ENCODE measurements at places on chromosomes 3 and 15.
A peak's percentile ranks its signal among the peaks of the same experiment; 100 is the strongest.

DNA sequence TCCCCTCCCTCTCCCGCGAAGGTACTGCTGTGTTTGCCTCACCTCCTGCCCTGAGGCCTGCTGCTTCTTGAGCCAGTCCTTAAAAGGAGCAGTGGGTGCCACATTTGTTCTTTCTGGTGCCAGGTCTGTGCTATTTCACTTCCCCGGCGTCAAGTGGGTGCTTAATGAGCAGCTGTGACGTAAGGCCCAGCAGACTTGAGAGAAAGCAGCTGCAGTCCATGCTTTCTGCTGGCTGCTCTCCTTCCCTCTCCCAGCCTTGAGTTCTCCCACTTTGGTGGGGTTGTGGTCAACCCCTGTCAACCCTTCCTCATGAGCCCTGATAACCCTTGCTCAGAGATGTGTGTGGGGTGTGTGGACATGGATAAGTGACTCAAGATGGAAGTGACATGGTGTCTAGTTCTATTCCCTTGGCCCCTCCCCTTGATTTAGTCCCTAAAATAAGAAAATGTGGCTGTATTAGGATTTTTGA is 6.9 kb downstream of the INAFM2 start:
- no peak overlapping the region for H3K4me3 ChIP-seq
- no peak overlapping the region for H3K27ac ChIP-seq
- no peaks in the 10 kb centered on the region for H3K36me3 ChIP-seq

- DNase-seq = no peak
- no peaks in the 10 kb centered on the region for H3K27me3 ChIP-seq
- peak overlapping the region; percentile 47 for H3K27ac ChIP-seq
- no peaks in the 10 kb centered on the region for H3K36me3 ChIP-seq
- H3K4me1 ChIP-seq = peaks cover 44% of the 10 kb centered on the region
- no peak overlapping the region for H3K4me3 ChIP-seq
Measured at GRCh38 chr15:65795663-65796216, 3.6 kb upstream of the DENND4A start.

DNA sequence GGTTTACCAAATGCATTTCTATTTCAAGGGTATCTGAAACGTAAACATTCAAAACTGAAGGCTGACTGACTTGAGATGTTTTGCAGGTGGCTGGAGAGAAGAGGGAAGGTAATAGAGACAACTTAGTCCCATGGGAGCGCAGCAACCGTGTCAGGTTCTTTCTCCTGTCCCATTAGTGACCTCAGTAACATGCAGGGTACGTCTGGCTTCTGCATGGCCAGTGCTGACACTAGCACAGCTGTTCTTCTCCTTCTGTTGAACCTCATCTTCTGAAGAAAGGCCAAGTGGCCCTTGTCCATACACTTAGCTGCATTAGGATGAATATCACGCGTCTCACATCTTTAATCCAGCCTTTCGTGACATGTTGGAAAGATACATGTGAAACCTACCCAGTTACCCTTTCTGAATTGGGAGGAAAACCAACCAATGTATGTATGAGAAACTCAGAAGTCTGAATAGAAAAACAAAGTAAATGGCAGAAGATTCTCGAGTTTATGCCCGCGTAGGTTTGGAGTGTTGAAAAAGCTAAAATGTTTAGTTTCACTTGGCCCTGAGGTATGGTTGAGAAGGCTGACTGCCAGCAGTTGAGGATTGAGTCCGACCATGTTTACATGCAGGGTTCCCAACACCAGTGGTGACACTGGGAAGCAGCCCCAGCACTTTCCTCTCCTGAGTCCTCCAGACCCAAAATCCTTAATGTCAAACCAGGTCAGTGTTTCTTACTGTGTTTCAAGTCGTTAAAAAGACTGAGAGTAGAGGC is 10.3 kb downstream of the NCBP2 start:
- H3K4me3 ChIP-seq = no peak overlapping the region
- H3K27me3 ChIP-seq = no peaks in the 10 kb centered on the region
- no peak for DNase-seq
- H3K36me3 ChIP-seq = peaks cover 29% of the 10 kb centered on the region
- H3K27ac ChIP-seq = peak overlapping the region; percentile 44

DNA sequence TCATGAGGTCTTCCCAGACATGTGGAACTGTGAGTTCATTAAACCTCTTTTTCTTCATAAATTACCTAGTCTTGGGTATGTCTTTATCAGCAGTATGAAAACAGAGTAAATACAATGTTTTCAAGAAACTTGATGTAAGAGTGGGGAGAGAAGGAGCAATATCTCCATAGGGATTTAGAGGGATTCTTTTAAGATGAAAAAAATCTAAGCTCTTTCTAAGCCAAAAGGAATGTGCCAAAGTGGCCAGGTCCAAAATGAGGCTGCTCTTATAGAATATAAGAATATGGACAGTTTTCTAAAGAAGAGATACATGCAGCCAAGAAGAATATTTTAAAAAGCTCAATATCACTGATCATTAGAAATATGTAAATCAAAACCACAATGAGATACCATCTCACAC is 23.9 kb upstream of the RYK start:
- H3K4me1 ChIP-seq = no peaks in the 10 kb centered on the region
- peaks cover 51% of the 10 kb centered on the region for H3K27me3 ChIP-seq
- H3K36me3 ChIP-seq = no peaks in the 10 kb centered on the region
- H3K27ac ChIP-seq = no peak overlapping the region
- DNase-seq = no peak

DNA sequence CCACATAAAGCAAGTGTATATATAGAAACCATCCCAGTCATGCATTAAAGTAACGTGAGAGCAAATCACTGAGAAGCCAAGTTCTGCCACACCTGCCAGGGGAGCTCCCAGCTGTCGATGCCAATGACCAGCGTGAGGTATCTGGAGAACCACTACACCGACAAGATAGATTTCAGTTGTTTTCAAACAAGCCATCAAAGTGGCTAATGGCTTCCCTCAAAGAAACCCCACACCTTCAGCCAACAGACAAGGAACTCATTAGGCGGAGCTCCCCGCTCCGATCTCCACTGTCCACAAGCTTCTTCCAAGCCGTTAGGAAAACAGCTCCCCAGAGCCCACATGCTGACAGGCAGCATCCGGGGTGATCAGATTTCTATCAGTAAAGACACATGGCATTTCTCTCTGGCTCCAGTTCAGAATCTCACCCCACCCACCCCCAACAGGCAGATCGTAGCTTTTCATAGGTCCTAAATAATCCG is 54.2 kb upstream of the SPATA12 start:
- DNase-seq = no peak
- no peaks in the 10 kb centered on the region for H3K36me3 ChIP-seq
- H3K4me3 ChIP-seq = no peak overlapping the region
- H3K4me1 ChIP-seq = peaks cover 4% of the 10 kb centered on the region
- H3K27me3 ChIP-seq = peaks cover 7% of the 10 kb centered on the region

- no peak overlapping the region for H3K4me3 ChIP-seq
- no peaks in the 10 kb centered on the region for H3K27me3 ChIP-seq
- no peak overlapping the region for H3K27ac ChIP-seq
Measured at GRCh38 chr3:27220166-27220565, 149.0 kb downstream of the NEK10 start.

DNA sequence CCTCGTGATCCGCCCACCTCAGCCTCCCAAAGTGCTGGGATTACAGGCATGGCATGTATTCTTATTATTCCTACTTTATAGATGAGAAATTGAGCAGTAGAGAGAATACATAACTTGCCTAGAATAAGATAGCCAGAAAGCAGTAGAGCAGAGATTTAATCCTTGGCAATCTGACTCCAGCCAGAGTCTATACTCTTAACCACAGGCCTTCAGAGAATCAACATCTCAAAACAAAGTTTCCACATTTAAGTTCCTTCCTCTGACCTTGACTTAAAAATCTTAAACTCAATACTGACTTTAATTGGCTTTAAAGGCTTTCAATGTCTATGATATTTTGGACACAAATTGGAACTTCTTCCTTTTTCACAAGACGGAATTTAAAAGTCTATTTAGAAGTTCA is 37.1 kb downstream of the ZNF106 start:
- DNase-seq = no peak
- H3K36me3 ChIP-seq = peaks cover 21% of the 10 kb centered on the region
- H3K4me3 ChIP-seq = no peak overlapping the region

GRCh38 chr3:168186293-168186983 is 90.7 kb upstream of the GOLIM4 start:
- no peak for DNase-seq
- no peak overlapping the region for H3K4me3 ChIP-seq
- no peaks in the 10 kb centered on the region for H3K27me3 ChIP-seq
- no peak overlapping the region for H3K27ac ChIP-seq

GRCh38 chr3:102106416-102107097 is 257.2 kb downstream of the NFKBIZ start:
- no peak overlapping the region for H3K4me3 ChIP-seq
- no peaks in the 10 kb centered on the region for H3K27me3 ChIP-seq
- peaks cover 7% of the 10 kb centered on the region for H3K4me1 ChIP-seq
- H3K36me3 ChIP-seq = peaks cover 1% of the 10 kb centered on the region
- DNase-seq = peak; percentile 30

DNA sequence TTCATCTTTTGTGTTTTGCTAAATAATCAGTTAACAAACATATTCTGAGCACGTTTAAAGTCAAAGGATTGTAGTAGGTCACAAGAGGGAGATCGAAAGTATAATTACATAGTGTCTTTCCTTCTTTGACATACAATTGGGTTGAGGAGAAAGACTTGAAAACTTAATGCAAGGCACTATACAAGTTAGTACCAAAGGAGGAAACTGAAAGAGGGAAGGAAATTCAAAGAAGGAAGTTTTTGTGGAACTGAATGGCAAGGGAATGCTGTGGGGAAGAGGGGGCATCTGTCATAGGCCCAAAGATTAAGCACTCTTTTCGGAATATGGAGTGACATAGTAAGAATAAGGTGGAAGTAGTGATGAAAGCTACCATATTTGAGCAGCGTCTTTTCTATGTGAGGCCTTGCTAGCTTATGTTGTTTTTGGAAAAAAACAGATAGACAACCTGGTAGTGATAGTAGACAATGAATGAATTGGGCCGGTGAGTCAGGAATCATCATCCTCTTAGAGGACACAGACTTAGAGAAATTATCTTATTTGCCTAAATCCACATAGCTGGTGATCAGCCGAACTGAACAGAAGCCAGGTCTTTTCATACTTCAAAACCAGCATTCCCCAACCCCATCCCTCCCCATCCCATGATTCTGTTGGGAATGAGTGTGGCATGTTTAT is 10.2 kb downstream of the MBNL1 start:
- H3K4me3 ChIP-seq = peak overlapping the region; percentile 68
- H3K27ac ChIP-seq = peak overlapping the region; percentile 83
- no peak for DNase-seq
- H3K4me1 ChIP-seq = peaks cover 71% of the 10 kb centered on the region

- no peaks in the 10 kb centered on the region for H3K27me3 ChIP-seq
- no peak for DNase-seq
- H3K36me3 ChIP-seq = no peaks in the 10 kb centered on the region
- H3K27ac ChIP-seq = no peak overlapping the region
- no peak overlapping the region for H3K4me3 ChIP-seq
Measured at GRCh38 chr3:143240886-143241285, 121.3 kb downstream of the CHST2 start.

DNA sequence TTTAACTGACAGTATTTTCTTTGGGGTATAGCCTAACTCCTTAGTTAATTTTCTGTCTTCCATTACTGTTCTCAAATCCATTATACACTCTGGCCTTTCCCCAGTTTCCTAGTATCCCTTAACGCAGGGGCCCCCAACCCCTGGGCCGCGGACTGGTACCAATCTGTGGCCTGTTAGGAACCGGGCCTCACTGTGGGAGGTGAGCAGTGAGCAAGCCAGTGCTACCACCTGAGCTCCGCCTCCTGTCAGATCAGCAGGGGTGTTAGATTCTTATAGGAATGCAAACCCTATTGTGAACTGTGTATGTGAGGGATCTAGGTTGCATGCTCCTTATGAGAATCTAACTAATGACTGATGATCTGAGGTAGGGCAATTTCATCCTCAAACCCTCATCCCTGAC is 75.1 kb downstream of the DOCK3 start:
- H3K36me3 ChIP-seq = no peaks in the 10 kb centered on the region
- no peak overlapping the region for H3K4me3 ChIP-seq
- no peaks in the 10 kb centered on the region for H3K27me3 ChIP-seq
- H3K27ac ChIP-seq = no peak overlapping the region
- no peaks in the 10 kb centered on the region for H3K4me1 ChIP-seq
- no peak for DNase-seq

DNA sequence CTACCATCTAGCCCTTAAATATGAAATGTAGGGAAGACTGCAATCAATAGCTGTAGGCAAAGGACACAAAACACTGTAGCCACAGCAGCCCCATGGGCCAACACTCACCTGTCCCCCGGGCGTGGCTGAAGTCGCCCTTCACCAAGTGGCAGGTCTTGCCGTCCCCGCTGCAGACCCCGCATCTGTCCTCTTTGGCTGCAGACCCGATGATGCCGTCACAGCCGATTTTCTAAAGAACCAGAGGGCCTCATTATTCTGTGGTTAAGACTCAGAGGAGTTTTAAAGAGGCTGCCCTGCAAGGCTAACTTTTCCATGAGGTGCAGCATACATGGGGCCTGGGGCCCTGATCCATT is 245.6 kb downstream of the ADAMTS17 start:
- DNase-seq = no peak
- H3K4me1 ChIP-seq = no peaks in the 10 kb centered on the region
- no peak overlapping the region for H3K27ac ChIP-seq
- no peak overlapping the region for H3K4me3 ChIP-seq
- H3K36me3 ChIP-seq = peaks cover 7% of the 10 kb centered on the region
